Kidney tubule cell (primary cell): ENCODE measurements at places on chromosomes 5 and 9.
A peak's percentile ranks its signal among the peaks of the same experiment; 100 is the strongest.

- no peak for DNase-seq
Observed at GRCh38 chr5:43020399-43020746, 19.7 kb downstream of the ANXA2R start.

GRCh38 chr9:97425973-97426336, 14.1 kb downstream of the TDRD7 start:
- peak; percentile 20 for DNase-seq

- DNase-seq = no peak
Observed at GRCh38 chr9:125529589-125530515, 177.2 kb downstream of the MAPKAP1 start.

- peak; percentile 4 for DNase-seq
Observed at GRCh38 chr5:150356575-150357294, 762 bp upstream of the TCOF1 start.

DNA sequence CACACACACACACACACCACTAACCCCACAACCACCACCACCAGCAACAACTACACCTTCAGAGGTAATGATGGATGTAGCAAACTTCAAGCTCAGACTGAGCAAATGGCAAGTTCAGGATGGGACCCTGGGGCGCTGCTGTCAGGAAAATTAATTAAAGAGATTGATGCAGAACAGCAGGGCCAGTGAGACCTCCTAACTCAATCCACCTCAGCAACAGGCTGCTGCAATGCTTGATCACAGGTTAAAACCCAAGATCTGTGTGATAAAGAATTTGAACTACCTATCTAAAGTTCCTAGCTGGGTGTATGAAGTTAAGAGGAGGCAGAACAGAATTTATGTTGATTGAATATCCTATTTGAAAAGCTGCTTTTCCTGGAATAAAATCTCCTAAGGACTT, 140.3 kb upstream of the FER start:
- no peak for DNase-seq

GRCh38 chr9:35938474-35939356, 19.2 kb downstream of the OR2S2 start:
- DNase-seq = peak; percentile 48

- DNase-seq = no peak
Observed at GRCh38 chr5:37121465-37121864, 127.7 kb downstream of the CPLANE1 start.

- no peak for DNase-seq
Observed at GRCh38 chr5:58285900-58286299, 174.0 kb downstream of the PLK2 start.
